Tibial nerve (tissue), 4 donors: ENCODE measurements at places on chromosomes 13 and 19.

DNA sequence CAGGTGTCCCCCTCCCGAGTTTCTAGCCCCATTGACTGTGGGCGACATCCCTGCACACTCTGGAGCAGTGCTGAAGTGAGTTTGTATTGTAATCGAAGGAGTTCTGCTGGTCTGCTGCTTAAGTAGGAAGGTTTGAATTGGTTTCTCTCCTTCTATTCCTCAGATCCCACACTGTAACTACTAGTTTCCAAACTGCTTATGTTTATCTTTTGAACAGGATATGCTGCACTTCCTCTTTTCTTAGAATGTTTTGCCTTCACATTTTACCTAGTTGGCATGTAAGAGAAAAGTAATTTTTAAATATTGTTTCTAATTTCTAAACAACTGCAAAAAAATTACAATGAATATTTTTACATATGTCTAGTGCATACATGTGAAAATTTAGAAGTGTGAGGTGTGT is 511.8 kb downstream of the KLF12 start:
- no peaks in the 10 kb centered on the region for H3K27me3 ChIP-seq
- H3K27ac ChIP-seq = no peak overlapping the region
- no peak overlapping the region for H3K4me3 ChIP-seq
- H3K4me1 ChIP-seq = no peaks in the 10 kb centered on the region
- H3K36me3 ChIP-seq = no peaks in the 10 kb centered on the region
- DNase-seq = no peak

DNA sequence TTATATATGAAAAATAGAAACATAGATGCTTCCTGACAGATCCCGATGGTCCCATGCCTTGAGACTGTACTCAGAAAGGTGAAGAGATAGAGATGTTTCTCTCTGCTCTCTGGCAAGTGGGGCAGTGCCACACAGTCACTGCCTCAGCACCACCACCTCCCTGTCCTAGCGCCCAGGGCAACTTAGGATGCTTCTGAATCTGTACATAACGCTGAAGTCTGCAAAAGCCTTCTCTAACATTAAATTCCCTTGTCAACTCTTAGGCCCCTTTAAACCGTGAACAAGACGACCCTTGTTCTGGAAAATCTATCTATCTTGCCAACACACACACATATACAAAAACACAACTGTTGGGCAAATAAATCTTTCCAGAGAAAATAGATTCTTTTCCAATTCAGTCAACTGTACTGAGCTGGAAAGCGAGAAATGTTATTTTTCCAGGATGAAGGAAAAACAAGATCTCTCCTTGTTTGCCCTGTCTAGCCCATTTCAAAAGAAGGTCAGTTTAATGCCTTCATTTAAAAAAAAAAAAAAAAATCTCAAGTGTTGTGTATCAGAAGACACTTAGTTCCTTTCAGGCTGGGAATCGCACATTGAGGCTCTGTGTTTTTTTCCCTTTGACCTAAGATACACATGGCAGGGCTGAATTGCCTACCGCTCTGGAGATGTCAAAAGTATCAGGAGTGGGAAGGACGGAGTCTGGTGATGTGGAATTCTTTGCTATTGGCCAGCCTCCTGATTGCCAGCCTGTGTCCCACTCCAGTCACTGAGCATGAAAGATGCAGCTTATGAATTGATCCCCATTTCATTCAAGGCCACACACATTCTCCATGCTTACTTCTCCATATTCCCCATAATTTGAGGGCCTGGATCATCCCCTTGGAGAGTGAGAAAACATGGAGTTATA is 241.4 kb downstream of the LACC1 start:
- no peak overlapping the region for H3K4me3 ChIP-seq
- DNase-seq = no peak
- H3K4me1 ChIP-seq = peaks cover 41% of the 10 kb centered on the region
- H3K36me3 ChIP-seq = no peaks in the 10 kb centered on the region
- H3K27me3 ChIP-seq = no peaks in the 10 kb centered on the region

DNA sequence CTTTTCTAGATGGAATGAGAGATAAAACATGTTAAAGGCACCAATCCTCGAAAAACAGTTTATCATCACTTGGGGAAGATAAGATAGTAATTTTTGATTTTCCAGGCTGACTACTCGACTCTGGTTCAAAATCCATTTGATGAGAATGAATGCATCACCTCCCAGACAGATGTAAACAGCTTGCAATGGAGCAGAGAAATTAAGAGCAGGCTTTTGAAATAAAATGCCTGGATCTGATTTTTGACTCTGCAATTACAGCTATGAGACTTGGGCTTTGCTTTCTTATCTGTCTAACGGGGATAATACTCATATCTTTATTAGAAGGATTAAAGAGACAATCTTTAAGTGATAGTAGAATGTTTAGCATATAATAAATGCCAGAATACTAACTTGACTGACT is 1148.9 kb downstream of the OLFM4 start:
- no peak for DNase-seq
- no peak overlapping the region for H3K4me3 ChIP-seq
- no peaks in the 10 kb centered on the region for H3K4me1 ChIP-seq
- H3K27ac ChIP-seq = no peak overlapping the region
- no peaks in the 10 kb centered on the region for H3K27me3 ChIP-seq
- H3K36me3 ChIP-seq = no peaks in the 10 kb centered on the region

- no peak overlapping the region for H3K4me3 ChIP-seq
- no peak for DNase-seq
- H3K4me1 ChIP-seq = no peaks in the 10 kb centered on the region
- H3K27me3 ChIP-seq = no peaks in the 10 kb centered on the region
- H3K27ac ChIP-seq = no peak overlapping the region
Observed at GRCh38 chr19:33250500-33250899, 24.9 kb upstream of the SLC7A10 start.

- H3K36me3 ChIP-seq = no peaks in the 10 kb centered on the region
- H3K4me3 ChIP-seq = no peak overlapping the region
- no peaks in the 10 kb centered on the region for H3K4me1 ChIP-seq
- no peak for DNase-seq
Observed at GRCh38 chr13:113785051-113786010, 26.3 kb downstream of the TMEM255B start.
